ENCODE measurements at places on chromosomes 5 and 9. TPM values are rescaled to one million over a fixed set of nuclear protein-coding genes. Genes with fewer than 3 reads are reported as not detected.

The OGN gene
- 0.49 TPM for total RNA-seq

The PCDHGB6 gene
- total RNA-seq = 2.1 TPM

The ZBTB26 gene
- 2.5 TPM for total RNA-seq

The CARD19 gene
- 87.6 TPM for total RNA-seq

The RGS7BP gene
- 0.36 TPM for total RNA-seq

The CFAP90 gene
- total RNA-seq = not detected

The FAM193B gene
- 24.9 TPM for total RNA-seq

The CERCAM gene
- total RNA-seq = 198 TPM

The PNPLA7 gene
- total RNA-seq = 0.81 TPM

The MARCOL gene
- not detected for total RNA-seq

The IRX2 gene
- 0.72 TPM for total RNA-seq

The SPACA9 gene
- 3.4 TPM for total RNA-seq

The LRRC70 gene
- 0.97 TPM for total RNA-seq

All from cardiac atrium fibroblast (primary cell).